ENCODE measurements at places on chromosomes 5 and 9.

- DNase-seq, result no peak
Measured at GRCh38 chr5:57370376-57370775, 112.2 kb downstream of the ACTBL2 start.

DNA sequence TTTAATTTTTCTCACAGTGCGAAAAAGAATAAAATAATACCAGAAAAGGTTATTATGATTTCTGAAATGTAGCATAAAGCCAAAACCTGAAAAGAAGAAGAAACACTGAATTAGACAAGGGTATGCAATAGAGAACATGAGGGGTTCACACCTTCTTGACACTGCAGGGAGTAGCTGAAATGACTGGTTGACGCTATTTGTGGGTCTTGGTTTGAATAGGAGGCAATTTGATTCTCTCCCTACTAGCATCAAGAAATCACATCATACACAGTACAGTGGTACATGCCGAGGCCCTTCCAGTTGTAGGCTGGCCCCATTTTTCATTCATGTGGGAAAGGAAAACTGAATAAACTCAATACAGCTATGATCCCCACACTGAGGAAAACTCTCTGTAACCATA, 68.6 kb downstream of the NR3C1 start:
- DNase-seq, result no peak

DNA sequence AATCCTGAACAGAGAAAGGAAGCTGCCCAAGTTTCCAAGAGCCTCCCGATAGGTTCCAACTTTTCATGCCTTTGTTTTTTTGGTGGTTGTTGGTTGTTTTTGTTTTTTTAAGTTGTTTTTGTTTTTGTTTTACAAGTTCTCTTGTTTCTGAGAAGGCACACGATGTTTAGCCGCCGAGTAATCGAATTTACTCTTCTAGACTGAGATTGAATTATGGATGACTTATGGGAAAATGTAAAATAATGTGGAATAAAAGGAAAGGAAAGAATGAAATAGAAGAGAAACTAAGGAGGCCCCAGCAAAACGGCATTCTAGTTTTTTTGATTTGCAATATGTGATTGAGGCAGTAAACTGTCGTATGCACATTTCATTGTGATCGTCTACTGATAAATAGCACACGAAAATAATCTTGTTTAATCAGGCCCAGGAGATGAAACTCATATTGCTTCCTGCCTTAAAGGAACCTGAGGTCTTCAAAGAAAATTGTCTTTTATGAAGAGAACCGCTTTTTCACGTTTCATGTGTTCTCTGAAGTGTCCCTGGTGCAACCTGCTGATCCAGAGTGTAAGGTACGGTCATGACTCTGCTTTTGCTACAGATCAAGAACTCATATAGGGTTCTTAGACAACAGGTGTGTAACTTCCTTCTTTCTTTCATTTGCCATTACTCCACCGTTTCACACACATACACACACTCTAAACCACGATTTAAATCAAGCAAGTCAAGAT, 1.3 kb upstream of the GNAQ start:
- no peak for DNase-seq

- DNase-seq, result no peak
Measured at GRCh38 chr9:87798261-87798833, 72.4 kb downstream of the CTSL start.

- no peak for DNase-seq
Measured at GRCh38 chr9:125989090-125989501, 241.9 kb downstream of the PBX3 start.

DNA sequence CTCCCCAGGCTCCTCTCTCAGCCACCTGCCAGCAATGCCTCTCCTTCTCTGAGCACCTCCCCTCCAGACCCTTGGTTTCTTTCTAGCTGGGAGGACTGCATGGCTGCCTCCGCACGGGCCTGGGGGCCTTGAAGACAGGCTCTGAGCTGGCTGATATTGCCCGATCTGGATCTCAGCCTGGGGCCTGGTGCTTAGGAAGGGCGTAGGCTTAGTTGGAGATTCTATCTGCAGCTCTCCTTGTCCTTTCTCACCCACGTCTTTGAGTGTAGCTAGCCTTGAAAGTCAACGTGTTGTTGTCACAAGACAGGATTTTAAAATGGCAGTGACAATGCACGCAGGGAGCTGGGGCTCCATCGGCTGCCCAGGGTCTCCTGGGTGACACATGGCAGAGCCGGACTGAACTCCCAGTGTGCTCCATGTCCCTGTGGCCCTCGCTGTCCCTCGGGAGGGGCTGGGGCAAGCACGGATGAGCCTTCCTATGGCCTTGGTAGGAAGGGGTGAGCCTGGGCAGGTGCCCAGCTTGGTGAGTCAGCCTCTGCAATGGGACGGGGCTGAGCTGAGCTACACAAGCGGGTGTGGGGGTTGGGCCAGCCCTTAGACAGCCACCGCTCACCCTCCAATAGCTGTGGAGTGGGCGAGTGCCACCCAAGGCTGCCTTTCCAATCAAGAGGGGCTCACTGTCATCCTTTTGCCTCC, 9.4 kb downstream of the ADAMTSL2 start:
- no peak for DNase-seq

DNA sequence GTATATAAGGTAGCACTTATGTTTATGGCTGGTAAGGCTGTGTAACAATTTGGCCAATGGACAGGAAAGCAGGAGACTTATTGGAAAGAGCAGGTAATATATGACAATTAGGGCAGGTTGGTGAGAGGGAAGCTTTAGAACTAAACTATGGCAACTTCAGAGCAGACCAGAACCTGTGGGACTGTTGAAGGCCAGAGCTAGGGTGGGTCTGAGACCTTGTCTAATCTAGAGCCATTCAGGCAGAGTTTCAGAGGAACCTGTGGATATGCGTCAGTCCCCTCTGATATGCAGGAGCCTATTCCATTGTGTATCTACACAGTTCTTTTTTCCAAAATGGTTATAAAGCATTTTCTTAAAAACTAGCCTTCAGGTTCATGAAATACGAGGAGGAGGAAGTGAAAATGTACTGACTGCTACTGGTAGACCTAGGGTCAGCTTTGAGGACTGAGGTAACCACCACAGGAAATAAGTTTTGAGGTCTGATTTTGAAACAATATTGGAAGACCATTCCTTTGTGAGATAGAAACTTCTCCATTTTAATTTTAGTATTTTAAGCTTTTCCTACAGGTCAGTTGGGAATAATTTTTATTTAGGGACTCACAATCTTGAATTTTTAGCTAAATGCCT, 37.6 kb downstream of the ELL2 start:
- no peak for DNase-seq

GRCh38 chr5:176529741-176530141, 7.5 kb downstream of the RNF44 start:
- no peak for DNase-seq

- peak; percentile 28 for DNase-seq
Measured at GRCh38 chr5:132883261-132883834, 9.9 kb downstream of the LEAP2 start.

GRCh38 chr9:89865981-89866380, 261.2 kb downstream of the GADD45G start:
- DNase-seq, result no peak

DNA sequence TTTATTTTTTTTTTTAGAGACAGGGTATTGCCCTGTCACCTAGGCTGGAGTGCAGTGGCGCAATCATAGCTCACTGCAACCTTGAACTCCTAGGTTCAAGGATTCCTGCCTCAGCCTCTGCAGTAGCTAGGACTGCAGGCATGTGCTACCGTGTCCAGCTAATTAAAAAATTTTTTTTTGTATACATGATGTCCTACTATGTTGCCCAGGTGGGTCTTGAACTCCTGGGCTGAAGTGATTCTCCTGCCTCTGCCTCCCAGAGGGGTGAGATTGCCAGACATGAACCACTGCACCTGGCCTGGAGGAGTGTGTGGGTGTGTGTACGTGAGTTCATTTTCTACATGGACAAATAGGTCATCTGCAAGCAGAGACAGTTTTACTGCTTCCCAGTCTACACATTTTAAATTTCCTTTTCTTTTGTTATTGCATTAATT, 33.8 kb downstream of the JMY start:
- DNase-seq, result no peak

DNA sequence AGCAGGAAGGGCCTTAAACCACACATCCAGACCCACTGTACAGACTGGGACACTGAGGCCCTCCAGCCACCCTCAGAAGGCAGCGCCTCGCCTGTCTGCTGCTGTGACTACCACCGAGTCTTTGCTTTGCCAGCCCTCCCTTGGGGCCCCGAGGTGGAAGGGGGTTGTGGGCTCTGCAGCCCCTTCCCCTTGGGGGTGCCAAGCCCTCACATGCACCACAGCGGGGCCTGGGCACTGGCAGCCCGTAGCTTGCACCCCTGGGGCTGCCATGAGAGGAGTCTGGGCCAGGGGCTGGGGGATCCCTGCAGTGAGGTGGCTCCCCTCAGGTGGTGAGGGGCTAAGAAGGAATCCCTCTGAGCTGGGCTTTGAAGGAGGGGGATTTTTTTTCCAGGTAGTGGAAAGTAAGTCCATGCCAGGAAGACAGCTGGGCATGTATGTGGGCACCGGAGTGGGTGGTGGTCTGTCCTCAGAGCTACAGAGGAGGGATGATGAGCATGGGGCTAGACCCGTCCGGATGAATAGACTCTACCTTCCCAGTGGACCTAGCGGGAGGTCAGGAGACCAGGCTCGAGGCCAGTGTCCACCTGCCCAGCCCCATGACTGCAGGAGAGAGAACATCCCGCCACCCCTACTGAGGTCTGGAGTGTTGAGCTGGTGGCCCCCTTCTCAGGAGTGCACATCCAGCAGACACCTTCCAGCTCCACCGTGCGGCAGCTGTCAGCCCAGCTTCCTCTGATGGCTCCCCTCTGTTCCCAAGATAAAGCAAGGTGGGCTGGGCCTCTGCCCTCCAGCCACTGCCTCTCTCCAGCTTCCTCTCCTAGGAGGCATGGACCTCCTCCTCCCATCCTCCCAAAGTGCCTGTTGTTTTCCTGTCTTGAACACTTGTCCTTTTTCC, 15.9 kb downstream of the FLT4 start:
- DNase-seq, result no peak

GRCh38 chr5:80736730-80737129, 81.9 kb upstream of the DHFR start:
- no peak for DNase-seq

- no peak for DNase-seq
Measured at GRCh38 chr5:76733049-76733417, 17.1 kb downstream of the F2R start.

DNA sequence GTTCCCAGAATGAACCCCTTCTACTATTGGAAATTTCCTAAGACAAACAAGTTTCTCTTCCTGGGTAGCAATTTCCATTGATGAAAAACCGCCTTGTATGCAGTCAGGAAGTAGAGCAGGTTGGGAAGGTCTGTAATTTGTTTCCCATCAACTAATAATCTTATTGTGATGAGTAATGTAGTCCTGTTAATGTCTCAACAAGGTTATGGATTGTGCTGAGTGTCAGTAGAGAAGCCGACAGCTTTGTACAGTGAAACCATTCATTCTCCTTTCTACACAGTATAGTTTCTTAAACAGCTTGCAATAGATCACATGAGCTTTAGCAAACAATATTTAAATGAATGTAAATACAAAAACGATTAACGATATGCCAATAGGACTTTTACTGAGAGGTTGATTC, 355.4 kb upstream of the WWC1 start:
- no peak for DNase-seq

- DNase-seq, result no peak
Measured at GRCh38 chr9:32801530-32801929, 18.2 kb downstream of the TMEM215 start.

DNA sequence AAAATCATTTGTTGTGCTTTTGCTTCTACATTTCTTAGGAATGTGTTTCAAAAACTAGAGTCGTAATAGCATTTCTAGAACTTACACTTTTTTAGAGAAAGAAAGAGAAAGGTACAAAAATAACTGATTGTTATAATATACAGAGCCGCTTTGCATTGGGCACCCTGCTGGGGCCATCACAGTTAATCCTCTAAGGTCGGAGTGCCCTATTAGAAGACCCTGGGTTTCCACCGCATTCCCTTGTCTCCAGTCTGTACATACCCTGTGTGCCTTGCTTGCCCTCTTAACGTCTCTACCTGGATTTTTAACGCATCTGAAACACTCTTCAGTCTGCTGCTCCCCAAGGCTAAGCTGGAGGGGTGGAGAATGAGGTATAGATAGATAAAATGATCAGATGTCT, 1.3 kb downstream of the MARVELD2 start:
- no peak for DNase-seq

- no peak for DNase-seq
Measured at GRCh38 chr9:121353241-121354061, 16.6 kb downstream of the STOM start.

- no peak for DNase-seq
Measured at GRCh38 chr5:94402096-94402495, 216.3 kb downstream of the KIAA0825 start.

DNA sequence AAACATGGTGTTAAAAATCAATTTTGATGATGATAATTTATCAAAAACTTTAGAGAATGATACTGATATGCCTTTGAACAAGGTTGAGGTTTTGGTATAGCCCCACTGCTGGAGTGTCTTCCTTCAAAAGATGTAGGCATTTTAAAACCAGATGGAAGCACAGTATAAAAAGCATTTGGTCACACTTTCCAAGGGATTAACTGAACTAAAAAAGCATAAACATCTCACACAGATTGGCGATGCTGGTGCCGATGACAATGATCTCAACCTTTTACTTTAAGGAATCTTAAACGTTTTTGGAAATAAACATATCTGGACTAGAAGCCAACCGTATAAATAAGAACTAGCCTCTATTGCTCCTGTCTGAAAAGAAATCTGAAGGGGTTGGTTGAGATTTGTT, 488.4 kb downstream of the ENC1 start:
- DNase-seq, result no peak

- no peak for DNase-seq
Measured at GRCh38 chr5:57745029-57745428, 262.4 kb upstream of the ACTBL2 start.

DNA sequence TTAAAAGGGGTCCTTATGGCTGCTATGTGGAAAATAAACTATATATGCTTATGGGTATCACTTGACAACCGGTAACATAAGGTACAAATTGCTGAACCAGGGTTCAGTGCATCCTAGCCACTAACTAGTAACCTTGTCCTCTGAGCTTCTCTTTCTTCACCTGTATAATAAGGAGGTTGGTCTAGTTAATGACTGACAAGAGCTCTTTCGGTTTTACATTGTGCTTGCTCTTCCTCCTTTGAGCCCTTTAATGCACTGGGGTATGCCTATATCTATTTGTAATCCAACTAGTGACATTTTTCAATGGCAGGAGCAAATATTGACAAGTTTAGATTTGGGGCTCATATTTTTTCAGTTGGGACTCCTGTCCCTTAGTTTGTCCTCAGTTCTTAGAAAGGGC, 66.1 kb downstream of the NPR3 start:
- no peak for DNase-seq

- DNase-seq, result no peak
Measured at GRCh38 chr5:117590944-117591343, 1016.3 kb upstream of the SEMA6A start.

- no peak for DNase-seq
Measured at GRCh38 chr5:38187532-38187931, 70.8 kb upstream of the EGFLAM start.

GRCh38 chr9:112074250-112075008, 100.7 kb downstream of the SUSD1 start:
- DNase-seq, result no peak
